ENCODE measurements at places on chromosomes 4 and X. TPM values are rescaled to one million over a fixed set of nuclear protein-coding genes. Genes with fewer than 3 reads are reported as not detected.

GRCh38 chrX:5683996-5684395 is 544.7 kb downstream of the NLGN4X start:
- no peaks in the 10 kb centered on the region for H3K4me1 ChIP-seq
- H3K36me3 ChIP-seq, result no peaks in the 10 kb centered on the region
- no peak for DNase-seq

MAGED4 gene
- total RNA-seq, result 0.49 TPM

PLCXD1 gene
- 13.3 TPM for total RNA-seq

DNA sequence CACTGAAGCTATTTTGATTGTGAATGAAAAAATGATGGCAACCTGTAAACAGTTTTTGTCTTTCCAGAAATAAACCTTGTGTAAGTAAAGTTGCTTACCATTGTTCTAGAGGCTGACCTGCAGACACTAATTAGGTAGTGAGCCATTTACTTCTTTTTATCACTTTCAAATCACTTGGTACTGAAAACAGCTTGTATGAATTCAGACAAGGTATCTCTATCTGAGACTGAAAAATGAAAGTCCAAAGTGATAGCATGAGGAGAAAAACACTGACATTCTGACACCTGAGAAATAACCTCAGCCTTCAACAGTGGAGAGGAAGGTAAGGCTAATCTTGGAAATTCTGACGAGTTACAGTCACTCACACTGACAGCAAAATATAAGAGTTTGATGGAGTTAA is 238.8 kb downstream of the GPC3 start:
- H3K36me3 ChIP-seq, result no peaks in the 10 kb centered on the region
- DNase-seq, result no peak
- no peaks in the 10 kb centered on the region for H3K4me1 ChIP-seq

CENPE gene
- total RNA-seq, result 17.7 TPM

GRCh38 chrX:16196829-16197228 is 29.5 kb downstream of the MAGEB17 start:
- H3K36me3 ChIP-seq, result no peaks in the 10 kb centered on the region
- DNase-seq, result no peak
- H3K4me1 ChIP-seq, result no peaks in the 10 kb centered on the region
- no peak overlapping the region for H3K4me3 ChIP-seq

RASSF6 gene
- not detected for total RNA-seq

DNA sequence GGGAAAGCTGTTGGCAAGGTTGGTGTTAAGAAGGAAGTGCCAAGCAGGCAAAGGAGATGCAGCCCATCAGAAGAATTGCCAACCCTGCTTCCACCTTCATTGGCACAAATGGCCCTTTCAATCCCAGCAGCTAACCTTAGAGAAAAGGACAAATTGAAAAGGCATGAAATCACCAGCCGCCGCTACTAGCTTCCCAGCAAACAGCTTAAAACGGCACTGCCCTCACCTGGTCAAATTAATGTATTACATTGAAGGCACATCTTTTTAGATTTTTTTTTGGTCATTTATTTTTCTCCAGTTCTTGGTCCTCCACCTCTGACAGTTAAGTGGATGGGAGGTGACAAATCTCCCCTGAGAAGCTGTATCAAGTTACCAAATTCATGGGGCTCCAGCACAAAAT is 51.0 kb upstream of the NHSL2 start:
- H3K36me3 ChIP-seq, result no peaks in the 10 kb centered on the region
- H3K27ac ChIP-seq, result no peak overlapping the region
- no peak overlapping the region for H3K4me3 ChIP-seq
- peak; percentile 4 for DNase-seq

CITED1 gene
- total RNA-seq, result 1.4 TPM

- DNase-seq, result no peak
- no peak overlapping the region for H3K4me3 ChIP-seq
- H3K4me1 ChIP-seq, result no peaks in the 10 kb centered on the region
- no peaks in the 10 kb centered on the region for H3K27me3 ChIP-seq
- H3K36me3 ChIP-seq, result no peaks in the 10 kb centered on the region
Observed at GRCh38 chrX:151754047-151754429, 19.5 kb downstream of the CNGA2 start.

DNA sequence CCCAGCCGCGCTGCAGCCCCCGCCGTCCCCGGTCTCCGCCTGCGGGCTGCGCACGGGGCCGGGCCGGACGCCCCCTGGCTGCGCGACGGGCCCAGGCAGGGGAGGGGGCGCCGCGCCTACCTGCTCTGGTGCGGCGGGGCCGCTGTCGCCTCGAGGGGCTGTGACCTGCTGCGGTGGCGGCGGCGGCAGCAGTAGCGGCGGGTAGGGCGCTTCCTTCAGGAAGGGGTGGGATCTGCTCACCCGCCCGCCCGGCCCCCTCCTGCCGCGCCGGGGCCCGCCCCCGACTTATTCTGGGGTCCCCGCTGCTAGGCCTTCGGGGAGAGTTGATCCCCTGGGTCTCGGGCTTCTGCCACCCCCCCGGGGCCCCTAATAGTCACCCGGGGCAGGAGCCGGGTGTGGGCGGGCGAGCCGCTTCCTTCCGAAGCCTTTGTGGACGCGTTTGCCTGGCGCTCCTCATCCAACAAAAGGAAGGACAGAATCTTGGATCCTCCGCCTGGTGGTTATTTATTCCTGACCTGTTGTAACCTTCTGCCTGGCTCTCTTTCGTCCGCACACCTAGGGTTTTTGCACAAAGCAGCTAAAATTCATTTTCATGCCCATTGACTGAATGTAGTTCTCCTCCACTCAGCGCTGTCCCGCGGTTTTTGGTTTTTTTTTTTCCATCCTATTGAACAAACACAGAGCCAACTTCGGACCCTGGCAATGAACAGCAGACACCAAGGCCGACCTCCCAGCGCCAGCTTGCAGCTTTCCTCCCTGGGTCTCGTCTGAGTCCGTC is at the start of gene TMEM150C:
Gene TMEM150C (minus strand): TSS at position 203 of the 778 bp plus-strand sequence. CDS start 57,331 bp downstream, outside the sequence.
- no peak within 1 kb of the TSS for H3K4me3 ChIP-seq
- H3K36me3 ChIP-seq, result no peaks in the 10 kb centered on the region
- H3K27me3 ChIP-seq, result peaks cover 29% of the 10 kb centered on the region
- H3K27ac ChIP-seq, result no peak within 1 kb of the TSS
- H3K4me1 ChIP-seq, result peaks cover 6% of the 10 kb centered on the region
- no peak for DNase-seq

DNA sequence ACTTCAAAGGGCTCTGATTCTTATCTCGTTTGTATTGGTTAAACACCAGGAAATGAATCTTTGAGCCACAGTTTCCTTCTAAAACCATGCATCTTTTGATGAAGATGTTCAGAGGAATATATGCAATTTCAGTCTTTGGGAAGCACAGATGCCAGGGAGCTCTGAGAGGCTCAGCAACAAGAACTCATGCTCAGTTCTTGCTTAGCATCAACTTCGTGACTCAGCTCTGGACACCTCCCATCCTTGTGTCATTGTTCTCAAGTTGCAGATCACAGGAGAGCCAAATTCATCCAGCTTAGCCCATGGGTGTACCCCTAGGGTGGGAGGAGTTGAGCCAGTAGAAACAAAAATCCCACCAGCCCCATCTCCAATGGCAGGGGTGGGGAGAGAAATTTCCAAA is 219.6 kb upstream of the MAOA start:
- no peak overlapping the region for H3K4me3 ChIP-seq
- H3K27ac ChIP-seq, result no peak overlapping the region
- H3K4me1 ChIP-seq, result peaks cover 10% of the 10 kb centered on the region

TEX13B gene
- not detected for total RNA-seq

DNA sequence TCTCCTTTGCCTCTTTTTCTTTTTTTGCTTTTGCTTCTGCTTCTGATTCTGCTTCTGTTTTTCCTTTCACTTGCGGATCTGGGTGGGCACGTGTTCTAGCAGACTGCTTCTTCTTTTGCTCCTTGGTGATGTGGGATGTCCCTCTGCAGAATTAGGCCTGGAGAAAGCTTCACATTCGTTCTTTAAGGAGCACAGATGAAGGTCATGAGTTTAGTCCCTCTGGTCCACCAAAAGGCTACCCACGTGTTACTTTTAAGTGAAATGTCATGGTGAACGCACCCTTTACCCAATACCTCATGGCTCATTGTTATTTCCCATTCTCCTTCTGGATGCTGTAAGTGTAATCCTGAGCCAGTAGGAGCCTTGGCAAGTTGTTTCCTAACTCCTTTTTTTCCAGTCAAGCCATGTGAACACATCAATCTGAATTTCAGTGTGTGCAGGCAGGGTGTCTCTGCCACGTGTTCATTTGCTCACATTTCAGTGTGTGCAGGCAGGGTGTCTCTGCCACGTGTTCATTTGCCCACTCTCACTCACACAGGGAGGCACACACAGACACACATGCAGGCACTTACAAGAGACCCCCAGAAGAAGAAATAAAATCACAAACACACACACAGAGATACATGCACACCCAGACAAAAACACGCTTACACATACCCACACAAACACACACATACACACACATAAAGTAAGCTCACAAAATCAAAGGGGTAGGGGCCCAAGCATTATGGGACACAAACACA is 36.9 kb downstream of the NBDY start:
- no peaks in the 10 kb centered on the region for H3K36me3 ChIP-seq
- DNase-seq, result no peak
- peak overlapping the region; percentile 79 for H3K27ac ChIP-seq
- peaks cover 49% of the 10 kb centered on the region for H3K4me1 ChIP-seq
- no peak overlapping the region for H3K4me3 ChIP-seq
- H3K27me3 ChIP-seq, result no peaks in the 10 kb centered on the region

CDK16 gene
- total RNA-seq, result 186 TPM

PROM1 gene
- total RNA-seq, result 2.9 TPM

DNA sequence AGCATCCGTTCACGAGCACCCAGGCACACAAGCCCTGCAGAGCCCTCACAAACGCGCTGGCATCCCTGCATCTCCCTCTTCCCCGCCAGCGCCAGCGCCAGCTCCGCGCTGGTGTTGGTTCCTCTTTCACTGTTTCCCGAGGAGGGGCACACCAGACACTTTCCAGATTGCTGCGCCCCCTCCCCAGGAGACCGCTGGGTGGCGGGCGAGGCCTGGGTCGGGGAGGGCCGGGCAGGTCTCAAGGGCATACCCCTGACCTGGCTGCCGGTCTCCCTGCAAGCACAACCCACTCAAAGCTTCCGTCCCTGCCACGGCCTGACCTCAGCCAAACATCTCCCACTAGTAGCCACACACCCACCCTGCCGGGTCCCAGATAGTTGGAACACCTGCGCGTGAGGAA is 2.2 kb upstream of the NKX1-1 start:
- H3K27me3 ChIP-seq, result peaks cover 7% of the 10 kb centered on the region
- H3K36me3 ChIP-seq, result no peaks in the 10 kb centered on the region
- H3K27ac ChIP-seq, result no peak overlapping the region
- H3K4me3 ChIP-seq, result no peak overlapping the region

ATP1B4 gene
- total RNA-seq, result not detected

PLXNB3 gene
- total RNA-seq, result 0.52 TPM

GALNTL6 gene
- total RNA-seq, result not detected

GRCh38 chrX:39195156-39195555 is 393.9 kb downstream of the MID1IP1 start:
- no peak overlapping the region for H3K27ac ChIP-seq
- H3K4me1 ChIP-seq, result peaks cover 20% of the 10 kb centered on the region
- no peaks in the 10 kb centered on the region for H3K27me3 ChIP-seq
- H3K4me3 ChIP-seq, result no peak overlapping the region
- no peaks in the 10 kb centered on the region for H3K36me3 ChIP-seq

NUP62CL gene
- total RNA-seq, result 3.3 TPM

- H3K27me3 ChIP-seq, result no peaks in the 10 kb centered on the region
- H3K36me3 ChIP-seq, result no peaks in the 10 kb centered on the region
- H3K4me3 ChIP-seq, result no peak overlapping the region
- DNase-seq, result no peak
- no peak overlapping the region for H3K27ac ChIP-seq
Observed at GRCh38 chr4:4491396-4491893, 50.4 kb downstream of the STX18 start.

- no peak overlapping the region for H3K4me3 ChIP-seq
- no peak overlapping the region for H3K27ac ChIP-seq
- H3K27me3 ChIP-seq, result no peaks in the 10 kb centered on the region
- DNase-seq, result peak; percentile 54
Observed at GRCh38 chrX:70336767-70337166, 46.9 kb downstream of the KIF4A start.

GRCh38 chr4:55030589-55030988 is 94.8 kb downstream of the KDR start:
- no peak overlapping the region for H3K27ac ChIP-seq
- H3K4me3 ChIP-seq, result no peak overlapping the region
- H3K36me3 ChIP-seq, result no peaks in the 10 kb centered on the region
- H3K27me3 ChIP-seq, result no peaks in the 10 kb centered on the region

GRCh38 chr4:74873545-74874301 is 59.2 kb upstream of the PARM1 start:
- H3K27ac ChIP-seq, result no peak overlapping the region
- DNase-seq, result no peak
- H3K27me3 ChIP-seq, result peaks cover 2% of the 10 kb centered on the region
- no peaks in the 10 kb centered on the region for H3K36me3 ChIP-seq
- no peaks in the 10 kb centered on the region for H3K4me1 ChIP-seq

- H3K4me1 ChIP-seq, result no peaks in the 10 kb centered on the region
- no peak for DNase-seq
- no peaks in the 10 kb centered on the region for H3K27me3 ChIP-seq
- no peaks in the 10 kb centered on the region for H3K36me3 ChIP-seq
Observed at GRCh38 chrX:144275367-144275766, 391.5 kb downstream of the UBE2NL start.

IL21 gene
- total RNA-seq, result 0.20 TPM

Measured in CD4-positive, CD25-positive, alpha-beta regulatory T cell (primary cell).